A549 treated with AZD2906 at 1 μM for 4 hours (cell line): ENCODE measurements at places on chromosomes 6 and 20. TPM values are rescaled to one million over a fixed set of nuclear protein-coding genes. Genes with fewer than 3 reads are reported as not detected.

The PBOV1 gene
- total RNA-seq: not detected in 5 replicates

The PRDM13 gene
- total RNA-seq: 0.77 to 1.3 TPM (median 0.96 TPM) in 5 replicates

The SMPDL3A gene
- total RNA-seq: 3.1 to 3.7 TPM (median 3.6 TPM) in 5 replicates

The MANEA gene
- 3.0 to 3.9 TPM (median 3.3 TPM) in 5 replicates for total RNA-seq

The LPA gene
- total RNA-seq: 0.06 to 0.15 TPM (median 0.07 TPM) in 5 replicates

The HLA-DOA gene
- total RNA-seq: 0.05 TPM in 1 of 5 replicates, not detected in the others

The DYNLT2 gene
- total RNA-seq: 0.45 to 0.63 TPM (median 0.49 TPM) in 5 replicates

The PGC gene
- 0.09 to 0.38 TPM (median 0.16 TPM) in 5 replicates for total RNA-seq

The NKAIN2 gene
- not detected in 5 replicates for total RNA-seq

The NKX2-4 gene
- total RNA-seq: not detected in 5 replicates

The NUP153 gene
- 26.6 to 33.7 TPM (median 28.2 TPM) in 5 replicates for total RNA-seq

The ME1 gene
- 34.9 to 43.2 TPM (median 37.2 TPM) in 5 replicates for total RNA-seq

The TREML2 gene
- not detected in 5 replicates for total RNA-seq

The CCDC170 gene
- total RNA-seq: 0.05 to 0.14 TPM (median 0.08 TPM) in 5 replicates

The SLC35D3 gene
- 0.05 to 0.09 TPM (median 0.09 TPM) in 4 of 5 replicates, not detected in the other for total RNA-seq

The DDX43 gene
- total RNA-seq: not detected in 5 replicates

The RHAG gene
- 0.05 to 0.06 TPM in 2 of 5 replicates, not detected in the others for total RNA-seq

The IP6K3 gene
- total RNA-seq: 1.5 to 2.5 TPM (median 2.4 TPM) in 5 replicates

The SAMD5 gene
- 0.37 to 0.55 TPM (median 0.49 TPM) in 5 replicates for total RNA-seq

The VGLL2 gene
- not detected in 5 replicates for total RNA-seq

The PPP1R16B gene
- 0.08 to 0.17 TPM (median 0.15 TPM) in 5 replicates for total RNA-seq

The NOX3 gene
- not detected in 5 replicates for total RNA-seq

The SOX4 gene
- total RNA-seq: 7.9 to 9.8 TPM (median 9.2 TPM) in 5 replicates

The MEP1A gene
- not detected in 5 replicates for total RNA-seq

The LRFN2 gene
- not detected in 5 replicates for total RNA-seq

The SPEF1 gene
- 1.1 to 2.3 TPM (median 1.9 TPM) in 5 replicates for total RNA-seq

The TCP11 gene
- total RNA-seq: not detected in 5 replicates

The ADGRG6 gene
- 47.7 to 66.8 TPM (median 63.5 TPM) in 5 replicates for total RNA-seq
